ENCODE measurements at places on chromosomes 2 and 18. TPM values are rescaled to one million over a fixed set of nuclear protein-coding genes. Genes with fewer than 3 reads are reported as not detected.

Gene MC2R
- not detected for total RNA-seq

Gene IL37
- total RNA-seq = not detected

Gene GAL3ST2
- total RNA-seq = not detected

Gene GALNT14
- 12.8 TPM for total RNA-seq

Gene FOXD4L1
- 0.32 TPM for total RNA-seq

Gene RAB6C
- total RNA-seq = not detected

Gene DSG4
- total RNA-seq = not detected

Gene C2orf92
- 1.2 TPM for total RNA-seq

Gene LYG1
- total RNA-seq = 0.32 TPM

Gene ITGA4
- 60.7 TPM for total RNA-seq

Gene TMEM200C
- total RNA-seq = not detected

Data from hair follicle dermal papilla cell (primary cell).